ENCODE measurements at places on chromosomes 7 and 10.

DNA sequence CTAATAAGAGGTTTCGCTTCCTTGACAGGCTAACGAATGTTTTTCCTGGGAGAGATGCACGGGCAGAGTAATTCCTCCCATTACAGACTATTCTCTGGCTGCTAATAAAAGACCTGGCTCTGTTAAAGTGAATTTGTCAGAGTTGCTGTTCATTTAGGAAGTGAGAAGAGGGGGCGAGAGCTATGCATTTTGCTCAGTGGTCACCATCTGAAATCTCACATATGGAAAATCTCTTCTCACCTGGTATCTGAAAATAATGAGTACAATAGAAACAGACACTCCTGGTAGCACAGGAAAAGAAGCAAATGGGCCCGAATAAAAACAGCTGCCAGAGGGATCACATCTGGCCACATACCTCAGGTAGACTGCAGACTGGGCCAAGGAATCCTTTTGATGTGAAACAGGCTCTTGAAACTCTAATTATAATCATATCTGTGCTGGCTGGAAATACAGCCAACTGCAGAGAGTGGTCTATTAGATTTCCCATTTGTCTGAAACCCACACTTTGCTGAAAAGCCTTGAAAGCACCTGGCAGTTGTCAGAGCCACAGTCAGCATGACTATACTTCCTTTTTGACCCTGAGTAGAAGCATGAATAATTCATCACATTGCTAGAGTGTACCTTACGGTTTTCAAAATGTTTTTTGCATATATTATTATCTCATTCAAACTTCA lies 33.6 kb downstream of the AOAH start:
- DNase-seq: no peak

GRCh38 chr7:125057963-125058362 lies 128.3 kb upstream of the POT1 start:
- no peak for DNase-seq

GRCh38 chr10:5511231-5511884 lies 12.0 kb upstream of the CALML5 start:
- DNase-seq: no peak

DNA sequence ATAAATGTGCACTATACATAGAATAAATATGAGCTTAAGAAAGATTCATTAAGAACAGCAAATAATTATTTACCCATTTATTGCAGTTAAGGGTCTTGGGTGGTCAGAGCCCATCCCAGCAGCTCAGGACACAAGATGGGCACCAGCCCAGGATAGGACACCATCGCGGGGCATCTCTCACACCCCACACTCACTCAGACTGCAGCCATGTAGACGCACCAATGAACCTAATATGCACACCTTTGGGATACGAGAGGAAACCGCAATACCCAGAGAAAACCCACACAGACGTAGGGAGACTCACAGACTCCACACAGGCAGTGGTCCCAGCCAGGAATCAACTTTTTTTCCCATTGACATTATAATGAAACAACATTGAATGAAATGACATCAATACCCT lies 36.0 kb downstream of the CARD11 start:
- DNase-seq: no peak

GRCh38 chr10:53726921-53727320 lies 954.3 kb upstream of the MBL2 start:
- no peak for DNase-seq

DNA sequence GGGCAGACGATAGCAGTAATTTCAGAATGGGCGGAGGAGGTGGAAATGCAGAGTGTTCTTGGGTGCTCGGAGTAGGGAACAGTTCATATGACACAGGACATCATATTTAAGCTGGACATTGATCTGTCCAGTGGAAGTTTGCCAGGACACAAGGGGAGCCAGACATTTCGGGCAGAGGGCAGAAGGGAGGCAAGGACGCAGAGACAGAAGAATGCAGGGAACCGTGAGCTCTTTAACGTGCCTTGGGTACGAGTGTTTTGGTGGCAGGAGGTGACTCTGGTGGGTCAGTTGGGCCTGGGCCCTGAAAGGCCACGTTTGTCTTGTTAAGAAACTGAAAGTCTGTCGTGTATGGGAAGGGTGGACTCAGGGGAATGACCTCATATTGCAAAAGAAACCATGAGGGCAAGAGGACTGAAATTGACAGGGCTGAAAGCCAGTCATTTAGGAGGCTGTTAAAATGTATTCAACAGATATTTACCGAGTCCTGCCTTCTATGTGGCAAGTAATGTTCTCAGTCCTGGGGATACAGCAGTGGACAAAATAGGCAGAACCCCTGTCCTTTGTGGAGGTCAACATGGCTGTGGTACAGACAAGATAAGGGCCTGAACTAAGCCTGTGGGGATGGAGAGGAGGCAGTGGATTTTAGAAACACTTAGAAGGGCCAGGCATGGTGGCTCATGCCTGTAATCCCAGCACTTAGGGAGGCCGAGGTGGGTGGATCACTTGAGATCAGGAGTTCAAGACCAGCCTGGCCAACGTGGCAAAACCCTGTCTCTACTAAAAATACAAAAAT lies 2.2 kb downstream of the OPTN start:
- peak; percentile 51 for DNase-seq

DNA sequence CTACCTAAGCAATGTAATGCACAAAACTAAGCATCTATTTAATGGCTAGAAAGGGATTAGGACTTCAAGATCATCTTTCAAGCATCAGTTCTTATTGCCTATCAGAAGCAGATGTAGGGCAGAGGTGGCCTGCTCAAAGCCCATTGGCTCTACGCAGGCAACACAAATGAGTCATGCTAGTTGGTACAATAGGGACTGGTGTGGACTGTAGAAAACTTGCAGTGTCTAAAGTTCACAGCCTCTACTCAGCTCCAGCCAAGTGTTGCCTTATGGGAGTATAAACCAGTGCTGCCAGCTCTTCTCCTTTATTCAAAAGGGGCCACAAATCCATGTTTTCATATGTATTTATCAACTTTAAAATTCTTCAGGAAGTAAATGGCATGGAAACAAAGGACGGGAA lies 31.7 kb downstream of the ASAH2 start:
- DNase-seq: no peak

- DNase-seq: peak; percentile 91
Observed at GRCh38 chr10:129532838-129533237, 65.8 kb downstream of the MGMT start.

GRCh38 chr10:71694567-71694968 lies 25.0 kb downstream of the C10orf105 start:
- peak; percentile 24 for DNase-seq

GRCh38 chr7:26202019-26202990 lies 760 bp downstream of the CBX3 start:
- DNase-seq: peak; percentile 56

DNA sequence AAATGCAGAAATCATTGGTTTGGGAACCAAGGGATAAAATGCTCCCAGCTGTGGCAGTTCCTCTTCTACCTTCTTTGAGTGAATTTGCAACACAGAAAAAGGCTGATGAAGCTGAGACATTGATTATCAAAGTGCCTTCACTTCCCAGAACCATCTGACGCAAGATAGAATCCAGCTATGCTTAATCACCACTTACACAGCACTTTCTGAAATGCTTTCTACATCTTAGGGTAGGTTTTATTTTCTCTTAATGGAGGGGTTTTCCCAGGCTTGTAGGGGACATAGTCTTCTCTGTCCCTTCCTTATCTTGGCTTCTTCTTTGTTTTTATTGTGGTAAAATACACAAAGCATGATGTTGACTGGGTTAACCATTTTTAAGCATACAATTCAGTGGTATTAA lies 332.6 kb upstream of the ZNF32 start:
- DNase-seq: no peak

GRCh38 chr10:72257051-72257892 lies 16.5 kb upstream of the DDIT4 start:
- no peak for DNase-seq

DNA sequence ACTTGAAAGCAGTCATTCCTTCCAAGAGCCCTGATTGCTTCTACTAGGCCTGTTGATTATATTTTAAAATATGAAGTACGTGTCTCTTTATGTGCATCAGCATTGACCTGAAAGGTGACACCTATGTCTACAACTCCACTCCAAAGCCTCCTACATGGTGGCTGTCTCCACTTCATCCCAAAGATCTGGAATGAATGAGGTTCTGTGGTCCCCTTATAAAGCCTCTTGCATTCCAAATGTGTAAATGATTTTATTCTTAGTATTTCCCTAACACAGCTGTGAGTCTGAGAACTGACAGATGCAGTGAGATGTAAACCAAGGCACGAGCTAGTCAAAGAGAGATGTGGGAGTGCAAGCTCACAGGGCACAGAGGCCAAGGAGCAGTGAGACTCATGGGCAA lies 176.0 kb upstream of the SVIL start:
- no peak for DNase-seq

- peak; percentile 77 for DNase-seq
Observed at GRCh38 chr7:108455998-108456677, at the start of gene NRCAM. Gene NRCAM, minus strand, starts transcription at chr7:108456436. Its CDS starts 216,372 bp downstream, at chr7:108240064.

- DNase-seq: no peak
Observed at GRCh38 chr10:70340137-70340536, 42.3 kb downstream of the LRRC20 start.

- DNase-seq: no peak
Observed at GRCh38 chr10:50592961-50593418, 30.8 kb downstream of the SGMS1 start.

- no peak for DNase-seq
Observed at GRCh38 chr10:22779331-22780019, 65.1 kb upstream of the PIP4K2A start.

- DNase-seq: no peak
Observed at GRCh38 chr10:117663750-117664149, 121.2 kb downstream of the EMX2 start.

- DNase-seq: peak; percentile 97
Observed at GRCh38 chr10:4770801-4771553, 55.0 kb upstream of the AKR1E2 start.

DNA sequence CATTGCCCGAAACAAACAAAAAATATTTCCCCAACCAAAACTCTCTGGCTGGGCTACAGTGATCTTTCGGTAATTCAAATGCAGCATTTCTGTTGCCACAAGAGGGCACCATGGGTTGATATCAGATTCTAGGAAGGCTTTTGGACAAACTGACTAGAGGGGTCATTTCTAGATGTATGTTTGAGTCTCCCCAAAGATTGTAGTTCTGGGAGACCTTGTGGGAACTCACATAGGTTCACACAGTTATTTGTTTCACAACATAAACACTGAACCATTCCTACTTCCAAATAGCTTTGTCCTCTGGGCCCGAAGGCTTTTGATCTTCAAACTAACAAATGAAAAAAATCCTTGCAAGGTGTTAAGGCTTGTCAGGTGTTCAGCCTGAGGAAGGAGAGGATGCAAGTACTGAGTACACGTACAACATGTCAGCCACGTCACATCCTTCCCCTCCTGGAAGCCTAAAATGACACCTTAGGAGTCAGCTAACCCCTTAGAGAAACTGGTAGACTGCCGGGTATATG lies 37.0 kb upstream of the IL15RA start:
- DNase-seq: peak; percentile 75
